ENCODE measurements at places on chromosomes 2 and 18. TPM values are rescaled to one million over a fixed set of nuclear protein-coding genes. Genes with fewer than 3 reads are reported as not detected.

GRCh38 chr2:27822049-27822448 is 50.5 kb downstream of the MRPL33 start:
- no peak for DNase-seq

- DNase-seq = no peak
Observed at GRCh38 chr2:180676520-180677025, 303.8 kb upstream of the UBE2E3 start.

DNA sequence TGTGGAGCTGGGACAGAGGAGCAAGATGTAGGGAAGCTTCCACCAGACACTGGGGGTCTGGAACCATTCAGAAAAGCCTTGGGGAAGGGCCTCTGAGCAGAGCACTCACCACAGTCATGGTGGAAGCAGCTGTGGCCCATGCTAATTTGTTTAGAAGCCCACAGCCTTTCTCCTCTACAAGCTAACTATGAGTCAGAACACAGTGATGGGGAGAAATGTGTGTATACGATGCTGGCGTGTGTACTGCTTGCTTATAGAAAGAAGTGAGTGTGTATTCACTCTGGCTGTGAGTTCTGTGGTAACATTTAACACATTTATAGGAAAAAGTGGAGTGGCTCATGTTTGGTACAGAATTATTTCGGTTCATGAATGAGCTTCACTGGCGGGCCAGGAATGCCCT is 157.0 kb upstream of the ACAA2 start:
- DNase-seq = no peak

PUM2 gene
- total RNA-seq = 12.6 TPM

DNA sequence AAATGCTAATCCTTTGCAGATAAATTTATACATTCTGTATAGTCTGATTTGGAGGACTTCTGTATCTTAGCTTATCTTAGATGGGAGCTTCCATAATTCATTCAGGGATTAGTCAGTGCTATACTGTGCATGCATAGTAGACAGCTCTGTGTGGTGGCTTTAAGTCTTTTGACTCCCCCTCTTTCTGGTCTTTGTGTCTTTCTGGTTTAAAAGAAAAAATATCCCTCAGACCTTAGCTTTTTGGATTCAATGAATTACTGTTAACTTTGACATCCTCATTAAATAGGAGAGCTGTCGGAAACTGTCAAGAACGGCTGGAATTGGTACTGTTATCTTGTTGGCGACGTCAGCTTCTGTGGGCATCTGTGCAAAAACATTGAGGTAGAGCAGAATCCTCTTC is 130.4 kb downstream of the SPTBN1 start:
- no peak for DNase-seq

DNA sequence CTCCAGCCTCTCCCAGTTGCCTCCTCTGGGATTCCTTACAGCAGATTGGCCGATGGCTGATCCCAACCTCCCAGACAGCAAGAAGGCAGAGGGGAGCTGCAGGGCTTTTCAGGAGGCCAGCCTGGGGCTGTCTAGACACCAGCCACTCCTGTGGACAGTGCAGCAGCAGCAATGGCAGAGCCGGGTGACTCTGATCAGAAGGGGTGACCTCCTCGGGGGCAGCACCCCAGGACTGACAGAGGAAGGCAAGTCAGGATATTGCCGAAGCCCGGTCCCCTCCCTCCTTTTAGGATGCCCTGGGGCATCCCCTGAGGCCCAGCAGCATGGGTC is 84.5 kb downstream of the INHBB start:
- no peak for DNase-seq

GRCh38 chr2:74528600-74529356 is 728 bp downstream of the AUP1 start:
- no peak for DNase-seq

EPB41L3 gene
- total RNA-seq = 10.3 TPM

GRCh38 chr18:74976331-74976909 is 232.5 kb downstream of the PTGR3 start:
- DNase-seq = no peak

GRCh38 chr18:73646772-73647171 is 500.9 kb downstream of the FBXO15 start:
- DNase-seq = no peak

NFU1 gene
- total RNA-seq = 56.4 TPM

DNA sequence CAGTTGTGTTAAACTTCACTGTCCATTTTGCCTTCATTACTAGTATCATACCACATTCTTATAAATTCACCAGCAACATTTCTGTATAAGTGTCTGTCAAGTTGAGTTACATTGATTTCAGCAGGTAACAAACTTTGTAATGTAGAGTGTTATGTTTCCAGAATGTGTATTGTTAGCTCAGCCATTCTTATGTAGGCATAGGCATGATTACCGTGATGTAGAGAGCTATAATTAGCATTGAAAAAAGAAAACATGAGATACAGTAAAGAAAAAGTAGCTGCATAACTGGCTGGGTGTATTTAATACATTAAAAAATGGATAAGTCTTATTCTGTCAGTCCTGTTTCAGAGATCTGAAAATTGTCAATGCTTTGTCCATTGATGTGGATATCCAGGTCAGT is 8.5 kb downstream of the KCNJ13 start:
- no peak for DNase-seq

- peak; percentile 72 for DNase-seq
Observed at GRCh38 chr2:171523088-171524017, 1.1 kb downstream of the CYBRD1 start.

GRCh38 chr2:9330612-9331270 is 92.6 kb downstream of the ITGB1BP1 start:
- no peak for DNase-seq

DNA sequence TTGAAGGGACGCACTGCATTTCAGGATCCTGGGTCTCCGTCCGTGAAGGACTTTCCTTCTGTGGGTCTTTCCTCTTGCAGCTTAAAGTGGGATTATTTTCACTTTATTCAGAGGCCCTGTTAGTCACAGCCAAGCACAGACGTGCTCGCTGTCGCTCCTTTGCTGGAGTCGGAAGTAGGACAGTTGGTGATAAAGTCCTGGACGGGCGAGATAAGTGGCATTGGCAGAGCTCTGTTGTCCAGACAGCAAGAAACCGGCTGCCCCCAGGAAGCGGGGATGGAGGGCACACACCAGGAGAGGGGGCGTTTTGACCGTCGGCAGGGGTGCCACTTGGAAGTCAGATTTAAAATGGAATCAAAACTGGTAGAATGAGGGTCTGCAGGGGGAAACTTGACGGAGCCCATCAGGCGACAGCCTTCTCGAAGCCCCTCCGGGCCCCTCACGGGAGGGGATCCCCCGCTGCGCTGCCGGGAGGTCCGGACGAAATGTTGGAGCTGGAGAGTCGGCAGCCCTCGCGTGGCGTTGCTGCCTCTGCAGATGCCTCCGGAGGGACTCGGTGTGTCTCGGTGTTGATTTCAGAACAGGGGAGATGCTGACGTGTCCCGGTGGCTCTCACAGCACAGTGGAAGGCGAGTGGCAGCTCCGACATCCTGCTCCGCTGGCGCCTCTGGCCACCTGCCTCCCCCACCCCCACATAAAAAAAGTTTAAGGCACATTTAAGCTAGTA is 124.2 kb downstream of the NFATC1 start:
- no peak for DNase-seq

All from H4 (cell line).